ENCODE measurements at places on chromosomes 16 and 17. TPM values are rescaled to one million over a fixed set of nuclear protein-coding genes. Genes with fewer than 3 reads are reported as not detected.

- H3K4me1 ChIP-seq = peaks cover 16% of the 10 kb centered on the region
- H3K27ac ChIP-seq = peak within 1 kb of the TSS; percentile 79
- peak within 1 kb of the TSS; percentile 77 for H3K4me3 ChIP-seq
- H3K36me3 ChIP-seq = no peaks in the 10 kb centered on the region
- no peak for DNase-seq
- H3K27me3 ChIP-seq = no peaks in the 10 kb centered on the region
Observed at GRCh38 chr17:81870981-81871386, at the start of gene ARHGDIA. Gene ARHGDIA, minus strand, starts transcription at chr17:81871337. Its CDS starts 1,407 bp downstream, at chr17:81869930.

- DNase-seq = no peak
- H3K4me3 ChIP-seq = no peak overlapping the region
- no peaks in the 10 kb centered on the region for H3K27me3 ChIP-seq
Observed at GRCh38 chr16:84795329-84796053, 24.3 kb upstream of the CRISPLD2 start.

GRCh38 chr16:51376080-51376479 lies 225.0 kb upstream of the SALL1 start:
- H3K4me1 ChIP-seq = peaks cover 8% of the 10 kb centered on the region
- H3K4me3 ChIP-seq = no peak overlapping the region
- H3K27me3 ChIP-seq = no peaks in the 10 kb centered on the region
- DNase-seq = no peak
- peak overlapping the region; percentile 26 for H3K27ac ChIP-seq

Gene GNAO1
- 22.9 TPM for total RNA-seq

GRCh38 chr17:58630883-58631522 lies 60.8 kb downstream of the TEX14 start:
- DNase-seq = peak; percentile 32
- no peak overlapping the region for H3K27ac ChIP-seq
- peaks cover 7% of the 10 kb centered on the region for H3K4me1 ChIP-seq
- no peak overlapping the region for H3K4me3 ChIP-seq

Gene OR4D1
- 0.17 TPM for total RNA-seq

- H3K36me3 ChIP-seq = no peaks in the 10 kb centered on the region
- DNase-seq = no peak
- H3K4me1 ChIP-seq = no peaks in the 10 kb centered on the region
- no peak overlapping the region for H3K4me3 ChIP-seq
- H3K27ac ChIP-seq = no peak overlapping the region
- peaks cover 20% of the 10 kb centered on the region for H3K27me3 ChIP-seq
Observed at GRCh38 chr16:58451265-58451689, 48.7 kb upstream of the NDRG4 start.

GRCh38 chr17:79833744-79834564 lies 5.3 kb downstream of the CBX4 start:
- peaks cover 45% of the 10 kb centered on the region for H3K4me1 ChIP-seq
- peak overlapping the region; percentile 70 for H3K4me3 ChIP-seq
- H3K27me3 ChIP-seq = peaks cover 95% of the 10 kb centered on the region
- H3K36me3 ChIP-seq = no peaks in the 10 kb centered on the region
- peak; percentile 46 for DNase-seq

Data from WTC11 (cell line).